Left renal cortex interstitium (tissue), 4 donors: ENCODE measurements at places on chromosomes 2 and 18.

DNA sequence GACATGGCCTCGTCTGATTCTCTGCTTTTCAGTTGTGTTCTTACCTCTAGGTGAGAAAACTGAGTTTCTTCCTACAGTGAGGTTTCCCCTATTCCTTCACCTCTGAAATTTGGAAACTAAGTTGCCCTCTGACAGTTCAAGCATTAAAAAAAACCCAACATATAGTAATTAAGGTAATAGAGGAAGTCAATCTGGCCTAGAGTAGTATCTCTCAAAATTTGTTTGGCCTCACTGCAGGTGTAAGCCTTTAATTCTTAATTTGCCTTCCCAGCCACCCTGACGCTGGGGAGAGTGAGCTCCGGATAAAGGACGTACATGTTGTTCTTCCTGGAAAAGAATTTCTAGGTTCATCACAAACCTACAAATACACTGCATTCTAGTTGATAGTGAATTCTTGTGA lies 1.4 kb downstream of the CAD start:
- DNase-seq: no peak

DNA sequence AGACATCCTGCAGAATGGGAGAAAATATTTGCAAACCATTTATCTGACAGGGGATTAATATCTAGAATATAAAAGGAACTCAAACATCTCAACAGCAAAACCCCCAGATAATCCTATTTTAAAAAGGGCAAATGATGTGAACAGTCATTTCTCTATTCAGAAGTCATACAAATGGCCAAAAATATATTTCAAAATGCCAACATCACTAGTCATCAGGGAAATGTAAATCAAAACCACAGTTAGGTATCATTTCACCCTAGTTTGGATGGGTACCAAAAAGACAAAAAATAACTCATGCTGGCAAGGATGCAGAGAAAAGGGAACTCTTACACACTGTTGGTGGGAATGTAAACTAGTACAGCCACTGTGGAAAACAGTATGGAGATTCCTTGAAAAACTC lies 70.0 kb downstream of the TBR1 start:
- no peak for DNase-seq

DNA sequence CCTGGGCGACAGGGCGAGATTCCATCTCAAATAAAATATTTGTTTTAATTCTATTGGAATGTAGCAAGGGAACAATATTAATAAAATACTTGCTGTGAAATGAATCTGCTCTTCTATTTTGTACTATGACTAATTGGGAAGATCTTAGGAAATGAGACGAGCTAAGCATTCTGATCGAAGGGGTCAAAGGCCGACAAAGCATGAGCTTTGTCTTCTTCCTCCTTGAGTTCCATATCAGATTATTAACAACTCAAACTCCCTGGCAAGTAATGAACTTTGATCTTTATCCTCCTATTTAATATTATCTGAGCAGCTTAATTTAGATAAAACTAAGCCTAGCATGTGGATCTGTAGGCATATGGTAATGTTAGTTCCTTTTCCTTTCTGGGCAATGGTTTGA lies 15.5 kb downstream of the GEMIN6 start:
- no peak for DNase-seq

DNA sequence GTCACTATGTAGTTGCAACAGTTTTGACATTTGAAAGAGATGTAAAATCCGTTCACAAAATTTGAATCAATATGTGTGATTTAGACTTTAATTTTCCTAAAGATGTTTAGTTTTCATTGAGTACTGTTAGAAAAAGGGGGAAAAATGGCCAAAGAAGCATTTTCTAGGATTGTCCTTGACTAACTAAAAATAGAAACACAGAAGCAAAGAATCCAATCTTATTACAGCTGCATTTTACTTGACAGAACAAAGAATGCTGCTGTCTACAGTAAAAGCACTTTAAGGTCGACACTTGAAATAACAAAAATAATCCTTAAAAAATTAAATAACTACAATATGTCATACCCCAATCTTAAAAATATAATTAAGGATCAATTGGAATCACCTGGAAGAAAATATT lies 48.9 kb downstream of the FRZB start:
- DNase-seq: no peak

DNA sequence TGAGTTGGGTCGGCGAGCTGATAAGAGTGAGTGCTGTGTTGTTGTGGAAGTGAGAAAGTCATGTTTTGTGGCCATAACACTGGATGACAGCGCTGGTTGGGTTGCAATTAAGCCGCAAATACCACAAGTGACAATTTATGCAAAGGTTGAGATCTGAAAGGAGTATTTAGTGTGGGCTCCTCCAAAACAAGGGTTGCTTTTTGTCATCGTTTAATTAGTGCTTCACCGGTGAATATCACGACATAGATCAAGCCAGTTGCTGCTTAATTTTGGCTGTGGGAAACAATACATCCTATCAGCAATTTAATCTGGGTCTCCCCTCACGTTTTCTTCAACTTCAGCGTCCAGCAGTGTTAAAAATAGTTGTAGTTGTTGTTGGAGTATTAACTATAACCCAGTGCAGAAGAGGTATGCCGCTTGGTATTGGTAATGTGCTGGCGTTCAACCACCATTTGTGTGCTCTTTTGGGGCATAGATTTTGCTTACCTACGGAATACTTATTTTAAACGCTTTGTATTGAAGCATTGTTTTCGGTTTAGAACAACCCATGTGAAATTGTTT lies 662 bp downstream of the ACVR2A start:
- peak; percentile 55 for DNase-seq

- DNase-seq: no peak
Measured at GRCh38 chr2:62156861-62157496, 38.9 kb upstream of the B3GNT2 start.

DNA sequence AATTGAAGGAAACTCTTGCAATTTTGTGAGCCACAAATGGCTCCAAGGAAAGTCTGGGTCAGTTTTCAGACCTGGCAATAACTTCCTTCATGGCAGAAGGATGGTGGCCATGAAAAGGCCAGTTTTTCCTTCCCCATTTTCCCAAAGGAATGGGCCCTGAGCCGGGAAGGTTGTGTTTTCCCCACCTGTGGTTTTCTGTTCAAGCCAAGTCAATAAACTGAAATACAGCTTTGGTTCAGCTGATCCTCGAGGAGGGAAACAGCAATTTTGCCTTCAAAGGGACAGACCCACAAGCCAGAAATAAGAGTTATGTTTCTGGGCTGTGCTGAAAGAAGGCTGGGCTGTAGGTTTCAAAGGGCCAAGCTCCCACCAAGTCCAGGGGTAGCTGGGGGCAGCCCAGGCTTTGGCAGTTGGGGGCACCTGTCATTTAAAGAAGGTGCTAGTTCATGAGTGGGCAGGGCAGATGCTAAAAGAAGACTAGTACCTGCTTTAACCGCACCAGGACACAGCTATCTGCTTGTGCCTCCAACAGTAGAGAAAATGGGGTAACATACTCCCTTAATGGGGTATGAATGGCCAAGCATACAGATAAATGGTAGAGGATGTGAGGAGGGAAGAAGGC lies 97.0 kb downstream of the TTC32 start:
- DNase-seq: no peak

GRCh38 chr2:164061129-164061746 lies 325.4 kb upstream of the FIGN start:
- no peak for DNase-seq

GRCh38 chr18:34911661-34912384 lies 129.4 kb upstream of the MAPRE2 start:
- no peak for DNase-seq

DNA sequence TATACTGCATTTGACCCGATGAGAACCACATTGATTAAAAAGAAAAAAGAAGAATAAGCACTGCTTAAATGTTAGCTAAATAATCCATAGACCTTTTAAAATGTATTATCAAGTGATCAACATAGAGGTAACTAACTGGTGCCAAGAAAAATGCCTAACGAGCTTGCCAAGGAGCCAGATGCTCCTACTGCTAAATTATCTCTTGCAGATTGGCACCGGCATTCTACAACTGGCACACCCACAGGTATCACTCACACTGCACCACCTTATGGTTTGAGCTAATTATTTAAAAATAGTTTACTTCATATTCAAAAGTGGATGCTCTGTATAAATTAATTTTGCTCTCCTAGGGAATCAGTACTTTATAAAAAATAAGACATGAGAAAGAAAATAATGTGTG lies 341.6 kb upstream of the CDH7 start:
- DNase-seq: no peak

GRCh38 chr2:69742322-69742952 lies 503 bp downstream of the ANXA4 start:
- DNase-seq: no peak

DNA sequence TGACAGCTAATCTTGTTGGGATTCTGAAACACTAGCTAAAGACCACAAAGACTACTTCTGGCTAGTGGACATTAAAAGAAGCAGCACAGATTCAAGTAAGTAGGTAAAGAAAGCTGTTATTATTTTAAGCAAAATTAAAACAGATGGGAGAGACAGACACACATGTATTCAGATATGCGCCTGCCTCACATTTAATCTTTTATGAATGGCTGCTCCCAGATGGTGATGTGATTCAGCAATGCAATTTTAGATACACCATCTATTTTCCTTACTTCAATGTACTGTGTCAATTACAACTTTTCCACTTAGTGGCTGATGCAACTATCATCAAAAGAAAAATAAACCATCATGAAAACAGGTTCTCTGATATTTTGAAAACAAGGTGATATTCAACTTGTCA lies 133.0 kb upstream of the PGAP1 start:
- no peak for DNase-seq

DNA sequence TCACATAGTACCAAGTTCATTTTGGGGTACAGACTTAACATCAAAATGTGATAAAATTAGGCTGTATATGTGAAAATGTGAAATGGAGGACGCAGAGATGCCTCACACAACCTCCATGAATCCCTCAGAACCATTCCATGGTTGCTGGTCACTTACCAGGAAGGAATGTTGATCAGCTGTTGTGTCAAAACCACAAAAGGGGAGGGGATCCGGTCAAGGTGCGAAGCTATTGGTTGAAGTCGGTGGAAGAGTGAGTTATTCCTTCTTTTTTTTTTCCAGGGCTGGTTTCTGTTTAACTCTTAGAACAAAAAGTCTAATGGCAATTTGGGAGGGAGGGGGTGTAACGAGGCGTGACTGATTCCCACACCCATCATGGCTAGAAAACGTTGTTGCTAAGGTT lies 32.3 kb upstream of the REG3A start:
- DNase-seq: no peak

DNA sequence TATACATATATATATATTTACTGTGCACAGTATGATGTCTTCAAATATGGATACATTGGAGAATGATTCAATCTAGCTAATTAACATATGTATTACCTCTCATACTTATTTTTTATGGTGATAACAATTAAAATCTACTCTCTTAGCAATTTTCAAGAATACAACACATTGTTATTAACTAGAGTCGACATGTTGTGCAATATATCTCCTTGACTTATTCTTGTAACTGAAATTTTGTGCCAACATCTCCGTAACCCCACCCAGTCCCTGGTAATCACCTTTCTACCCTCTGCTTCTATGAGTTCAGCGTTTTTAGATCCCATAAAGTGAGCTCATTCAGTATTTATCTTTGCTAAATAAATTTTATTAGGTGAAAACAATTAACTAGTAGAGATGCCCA lies 216.4 kb upstream of the TMEM200C start:
- no peak for DNase-seq

- DNase-seq: no peak
Measured at GRCh38 chr2:77169426-77169825, 352.8 kb downstream of the LRRTM4 start.

DNA sequence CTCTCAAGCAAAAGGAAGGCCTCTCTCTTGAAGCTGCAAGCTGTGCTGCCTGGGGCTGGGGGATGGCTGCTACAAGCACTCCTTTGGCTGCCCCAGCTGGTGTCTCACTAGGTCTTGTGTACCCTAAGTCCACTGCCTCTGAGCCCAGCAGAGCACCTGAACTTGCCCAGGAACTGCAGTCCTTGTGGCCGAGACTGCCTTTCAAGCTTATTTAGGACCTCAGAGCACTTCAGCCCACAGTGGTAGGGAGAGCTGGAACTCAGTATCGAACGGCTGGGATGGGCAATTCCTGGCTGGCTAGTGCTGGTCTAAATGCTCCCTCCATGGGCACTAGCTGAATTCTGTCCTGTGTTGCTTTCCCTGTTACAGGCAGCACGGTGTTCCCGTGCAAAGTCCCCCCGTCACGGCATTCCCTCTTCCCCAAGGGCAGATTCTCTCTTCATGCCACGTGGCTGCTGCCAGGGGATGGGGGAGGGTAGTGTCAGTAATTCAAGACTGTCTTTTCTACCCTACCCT lies 25.9 kb downstream of the STPG4 start:
- no peak for DNase-seq

GRCh38 chr2:80153151-80153550 lies 151.4 kb downstream of the LRRTM1 start:
- DNase-seq: no peak

GRCh38 chr2:221322741-221323140 lies 249.4 kb downstream of the EPHA4 start:
- no peak for DNase-seq

DNA sequence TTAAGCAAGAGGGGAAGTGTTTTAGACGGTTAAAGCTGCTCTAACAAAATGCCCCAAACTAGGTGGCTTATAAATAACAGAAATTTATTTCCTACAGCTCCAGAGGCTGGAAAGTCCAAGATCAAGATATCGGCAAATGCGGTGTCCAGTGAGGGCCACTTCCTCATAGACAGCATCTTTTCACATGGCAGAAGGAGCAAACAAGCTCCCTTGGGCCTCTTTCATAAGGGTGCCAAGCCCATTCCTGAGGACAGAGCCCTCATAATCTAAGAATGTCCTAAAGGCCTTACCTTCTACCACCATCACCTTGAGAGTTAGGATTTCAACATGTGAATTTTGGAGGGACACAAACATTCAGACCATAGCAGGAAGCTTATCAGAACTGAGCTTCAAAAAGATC lies 57.3 kb upstream of the PPP1CB start:
- DNase-seq: no peak

- no peak for DNase-seq
Measured at GRCh38 chr2:189500456-189501160, 59.3 kb downstream of the WDR75 start.
